Tracheal epithelial cell (primary cell): ENCODE measurements at places on chromosomes 11 and 22. TPM values are rescaled to one million over a fixed set of nuclear protein-coding genes. Genes with fewer than 3 reads are reported as not detected.

Gene PGA5
- not detected in 2 replicates for total RNA-seq

Gene ANKK1
- total RNA-seq: 0.85 and 1.9 TPM in 2 replicates

Gene ANO9
- 7.7 and 16.4 TPM in 2 replicates for total RNA-seq

Gene CSKMT
- 4.3 and 26.0 TPM in 2 replicates for total RNA-seq

Gene CCDC15
- total RNA-seq: 1.2 and 1.5 TPM in 2 replicates

Gene MIAT
- 0.43 and 0.48 TPM in 2 replicates for total RNA-seq

Gene POU2AF2
- total RNA-seq: not detected in 2 replicates
